ENCODE measurements at places on chromosomes 7 and 10.

DNA sequence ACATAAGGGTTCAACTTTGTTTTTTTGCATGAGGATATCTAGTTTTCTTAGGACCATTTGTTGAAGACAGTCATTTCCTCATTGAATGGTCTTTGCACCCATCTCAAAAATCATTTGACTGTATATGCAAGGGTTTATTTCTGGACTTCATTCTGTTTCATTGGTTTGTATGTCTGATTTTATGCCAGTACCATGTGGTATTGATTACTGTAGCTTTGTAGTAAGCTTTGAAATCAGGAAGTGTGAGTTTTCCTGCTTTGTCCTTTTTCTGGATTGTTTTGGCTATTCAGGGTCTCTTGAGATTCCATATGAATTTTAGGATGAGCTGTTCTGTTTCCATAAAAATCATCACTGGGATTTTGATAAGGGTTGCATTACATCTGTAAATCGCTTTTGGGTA is 63.9 kb downstream of the SND1 start:
- no peak for DNase-seq

DNA sequence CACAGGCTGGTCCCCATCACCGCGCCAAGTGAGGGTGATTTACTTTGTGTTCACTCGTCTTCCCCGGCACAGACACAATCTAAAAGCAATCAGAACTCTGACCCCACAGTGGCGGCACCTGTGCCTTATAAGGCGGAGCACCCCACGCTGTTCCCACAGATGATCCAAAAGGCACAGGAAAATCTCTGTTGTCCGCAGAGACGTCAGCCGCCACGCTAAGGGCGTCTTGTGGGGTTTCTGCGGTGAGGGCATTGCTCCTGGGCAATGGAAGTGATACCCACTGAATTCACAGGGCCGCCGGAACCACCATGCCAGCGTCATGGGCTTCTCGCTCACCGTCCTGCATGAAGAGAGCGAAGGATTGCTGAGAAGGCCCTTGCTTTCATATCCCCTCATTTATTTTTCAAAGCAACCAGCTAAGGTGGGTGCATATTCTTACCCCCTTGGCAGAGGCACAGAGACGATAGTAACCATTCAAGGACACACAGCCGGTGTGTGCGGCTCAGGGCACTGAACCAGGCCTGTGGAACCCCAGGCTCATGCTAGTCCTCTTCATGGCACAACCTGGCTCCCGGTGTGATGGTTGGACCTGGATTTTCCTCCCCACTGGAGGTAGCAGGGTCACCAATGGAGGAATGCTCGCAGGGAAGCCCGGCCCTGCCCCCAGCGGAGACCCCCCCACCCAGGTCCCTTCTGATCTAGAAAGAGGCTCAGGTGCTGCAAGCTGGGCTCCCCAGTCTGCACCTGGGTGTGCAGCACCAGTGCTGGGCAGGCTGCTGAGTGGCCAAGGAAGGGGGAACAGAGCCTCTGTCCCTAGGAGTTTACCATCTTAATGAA is 279.0 kb downstream of the TCERG1L start:
- no peak for DNase-seq

GRCh38 chr7:123494193-123494796 is 40.1 kb downstream of the IQUB start:
- DNase-seq, result no peak

DNA sequence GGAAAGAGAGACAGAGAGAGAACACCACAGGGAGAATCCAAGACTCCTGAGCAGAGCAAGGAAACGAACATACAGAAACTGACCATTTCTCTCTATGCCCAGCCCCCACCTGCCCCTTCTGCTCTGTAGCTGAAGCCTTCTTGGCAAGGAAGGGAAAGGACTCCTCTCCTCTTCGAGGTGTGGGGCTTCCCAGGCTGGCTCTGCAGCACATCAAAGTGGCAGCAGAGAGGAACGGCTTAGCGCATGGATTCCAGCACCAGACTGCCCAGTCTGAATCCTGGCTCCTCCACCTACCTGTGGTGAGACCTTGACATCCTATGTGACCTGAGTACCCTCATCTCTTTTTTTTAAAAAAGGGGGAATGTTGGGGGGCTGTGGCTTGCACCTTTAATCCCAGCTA is 69.4 kb downstream of the SH3PXD2A start:
- DNase-seq, result no peak

- DNase-seq, result no peak
Measured at GRCh38 chr10:125161707-125162119, 1.4 kb upstream of the CTBP2 start.

- DNase-seq, result no peak
Measured at GRCh38 chr10:99850767-99851340, 68.4 kb downstream of the ABCC2 start.

- DNase-seq, result no peak
Measured at GRCh38 chr7:157044943-157045660, 34.6 kb upstream of the MNX1 start.

GRCh38 chr10:70615784-70616522 is 13.4 kb upstream of the PRF1 start:
- no peak for DNase-seq

GRCh38 chr7:7529328-7529727 is 6.3 kb downstream of the COL28A1 start:
- DNase-seq, result no peak

DNA sequence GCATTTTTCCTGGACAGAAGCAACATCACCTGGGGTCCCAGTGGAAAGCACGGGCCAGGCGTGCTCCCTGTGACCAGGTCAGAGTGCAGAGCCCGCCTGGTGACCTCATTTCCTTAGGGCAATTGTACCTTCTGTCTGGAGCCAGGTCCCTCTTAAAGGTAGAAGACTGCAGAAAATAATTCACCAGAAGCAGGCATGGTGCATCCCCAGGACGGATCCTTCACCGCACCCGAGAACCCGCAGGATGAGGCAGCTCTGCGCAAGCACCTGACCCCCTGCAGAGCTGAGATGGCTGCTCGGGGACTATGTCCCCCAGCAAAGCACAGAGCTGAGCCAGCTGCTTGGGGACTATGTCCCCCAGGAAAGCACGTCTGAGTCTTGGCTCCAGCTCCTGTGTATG is 557.6 kb downstream of the PTPRN2 start:
- DNase-seq, result no peak

DNA sequence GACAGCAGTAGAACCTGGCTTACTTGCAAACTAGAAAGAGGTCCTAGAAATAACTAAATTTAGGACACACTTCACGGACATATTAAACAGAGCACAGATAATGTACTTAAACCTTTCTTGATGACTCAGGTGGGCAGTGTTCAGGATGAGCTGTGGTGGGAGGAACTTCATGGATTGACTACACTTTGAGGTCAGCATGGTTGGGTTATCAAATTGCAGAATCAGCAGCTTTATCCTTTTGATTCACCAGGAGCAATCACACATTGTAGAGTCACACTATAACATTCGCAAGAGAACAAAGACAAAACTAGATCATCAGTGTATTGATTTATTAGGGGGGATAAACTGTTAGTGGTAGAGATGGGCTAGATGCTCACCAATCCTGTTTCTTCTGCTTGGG is 38.6 kb upstream of the AGK start:
- DNase-seq, result no peak

- no peak for DNase-seq
Measured at GRCh38 chr7:101604331-101604933, 24.7 kb downstream of the MYL10 start.

- no peak for DNase-seq
Measured at GRCh38 chr7:55127135-55127551, 108.3 kb downstream of the EGFR start.

GRCh38 chr7:3234851-3235250 is 66.2 kb upstream of the SDK1 start:
- DNase-seq, result no peak

- DNase-seq, result peak; percentile 77
Measured at GRCh38 chr10:47311932-47312662, 10.2 kb upstream of the GDF2 start.

DNA sequence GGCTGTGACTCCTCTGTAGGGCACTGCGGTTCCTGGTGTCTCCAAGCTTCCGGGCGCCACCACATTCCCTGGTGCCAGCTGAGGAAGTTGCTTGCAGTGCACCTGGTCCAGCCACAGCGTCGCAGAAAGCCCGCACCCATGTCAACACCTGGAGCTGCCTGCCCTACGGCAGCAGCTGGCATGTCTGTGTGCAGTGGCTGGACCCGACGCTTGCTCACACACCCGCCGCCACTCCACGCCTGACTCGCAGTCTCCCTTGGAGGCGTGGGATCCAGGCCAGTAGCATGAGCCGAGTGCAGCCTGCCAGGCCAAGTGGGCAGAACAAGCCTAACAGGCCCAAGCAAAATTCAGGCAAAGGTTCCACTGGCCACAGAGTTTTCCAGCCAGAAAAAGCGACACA is 118.1 kb upstream of the PHF14 start:
- no peak for DNase-seq

DNA sequence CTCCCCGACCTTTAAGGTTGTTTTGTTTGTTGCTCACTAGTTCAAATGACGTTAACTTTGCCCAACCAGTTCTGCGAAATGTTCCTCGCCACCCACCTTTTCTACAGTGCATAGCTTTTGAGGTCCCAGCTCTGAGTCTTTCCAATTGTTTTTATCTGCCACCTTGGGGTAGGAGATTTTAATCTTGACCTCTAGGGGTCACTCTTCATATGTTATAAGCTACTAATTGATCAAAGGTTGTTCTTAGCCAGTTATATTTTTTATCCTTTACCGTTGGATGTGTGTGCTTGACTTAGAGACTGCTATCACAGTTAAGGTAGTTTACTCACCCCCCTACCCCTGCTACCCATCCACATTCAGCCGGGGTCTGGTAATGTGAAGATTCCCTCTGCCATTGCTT is 372.4 kb downstream of the SUGCT start:
- no peak for DNase-seq
